ENCODE measurements at places on chromosomes 1 and 21.

GRCh38 chr1:207898260-207898659 lies 12.7 kb downstream of the CD34 start:
- DNase-seq: no peak

DNA sequence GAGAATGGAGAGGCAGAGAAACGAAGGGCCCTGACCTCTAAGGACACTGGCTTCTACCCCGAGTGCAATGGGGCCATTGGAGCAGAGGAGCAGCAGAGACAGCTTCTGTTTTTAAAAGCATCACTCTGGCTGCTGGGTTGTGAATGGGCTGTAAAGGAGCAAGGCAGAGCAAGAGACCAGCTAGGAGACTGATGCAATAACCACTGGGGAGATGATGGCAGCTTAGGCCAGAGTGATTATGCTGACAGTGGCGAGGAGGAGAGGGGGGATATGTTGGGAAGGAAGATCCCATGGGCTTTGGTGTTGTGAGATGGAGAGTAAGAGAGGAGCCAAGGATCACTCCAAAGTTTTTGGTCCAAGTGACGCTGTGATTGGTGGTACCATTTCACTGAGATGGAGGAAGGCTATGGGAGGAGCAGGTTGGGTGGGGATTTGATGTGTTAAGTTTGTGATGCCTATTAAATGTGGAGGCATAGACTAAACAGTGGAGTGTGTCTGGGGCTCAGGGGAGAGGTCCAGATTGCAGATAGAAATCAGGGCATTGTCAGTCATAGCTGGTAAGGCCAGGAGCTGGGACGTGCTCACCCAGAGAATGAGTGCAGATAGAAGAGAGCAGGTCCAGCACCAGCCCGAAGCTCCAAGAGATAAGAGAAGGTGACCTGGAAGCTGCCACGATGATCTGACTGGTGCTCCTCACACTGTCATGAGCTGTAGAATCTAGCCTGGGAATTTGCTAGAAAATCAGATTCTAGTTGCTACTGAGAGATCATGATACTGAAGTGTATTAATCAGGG lies 11.0 kb downstream of the TRAF5 start:
- no peak for DNase-seq

GRCh38 chr1:154626456-154627256 lies 18.7 kb upstream of the ADAR start:
- DNase-seq: no peak

- no peak for DNase-seq
Observed at GRCh38 chr21:41801321-41802197, 34.7 kb upstream of the RIPK4 start.

GRCh38 chr1:40691538-40692428 lies at the start of gene NFYC:
NFYC (plus strand) TSS chr1:40691704; CDS start chr1:40738844, 47,140 bp downstream.
- peak; percentile 89 for DNase-seq

DNA sequence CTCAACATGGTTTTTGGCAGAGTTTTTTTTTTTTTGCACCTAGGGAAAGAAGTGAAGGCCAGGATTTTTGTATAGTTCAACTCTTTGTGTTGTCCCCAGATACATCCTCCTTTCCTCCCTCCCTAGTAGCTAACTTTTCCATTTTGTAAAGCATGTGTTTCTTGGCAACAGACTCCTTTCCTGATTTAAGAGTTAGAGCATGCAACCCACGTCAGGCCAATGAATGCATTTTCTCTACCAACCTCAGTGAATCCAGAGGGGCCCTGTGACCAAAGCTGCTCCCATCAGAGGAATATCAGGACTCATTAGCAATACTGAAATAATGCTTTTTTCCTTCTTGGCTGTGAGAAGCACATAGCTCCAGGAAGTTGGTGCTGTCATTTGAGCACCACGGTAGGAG lies 287.2 kb downstream of the LMO4 start:
- DNase-seq: no peak

GRCh38 chr21:32389337-32390015 lies 3.3 kb downstream of the URB1 start:
- no peak for DNase-seq

DNA sequence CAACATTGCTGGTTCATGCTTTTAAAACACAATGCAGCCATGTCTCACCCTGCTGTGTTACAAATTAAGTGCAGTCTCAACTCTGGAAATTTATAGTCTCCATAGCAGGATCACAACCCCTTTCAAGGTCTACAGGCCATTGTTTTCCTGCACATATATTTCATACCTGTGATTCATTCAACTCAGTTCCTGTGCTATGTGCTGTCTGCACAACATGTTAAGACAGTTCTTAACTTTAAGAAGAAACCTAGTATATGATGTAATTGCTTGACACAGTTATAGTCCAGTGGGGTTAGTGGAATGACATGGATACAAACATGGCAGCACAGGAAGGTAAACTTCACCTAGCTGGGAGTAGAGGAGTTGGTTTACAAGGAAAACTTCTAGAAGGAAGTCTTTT lies 106.4 kb downstream of the IFI44 start:
- DNase-seq: no peak

DNA sequence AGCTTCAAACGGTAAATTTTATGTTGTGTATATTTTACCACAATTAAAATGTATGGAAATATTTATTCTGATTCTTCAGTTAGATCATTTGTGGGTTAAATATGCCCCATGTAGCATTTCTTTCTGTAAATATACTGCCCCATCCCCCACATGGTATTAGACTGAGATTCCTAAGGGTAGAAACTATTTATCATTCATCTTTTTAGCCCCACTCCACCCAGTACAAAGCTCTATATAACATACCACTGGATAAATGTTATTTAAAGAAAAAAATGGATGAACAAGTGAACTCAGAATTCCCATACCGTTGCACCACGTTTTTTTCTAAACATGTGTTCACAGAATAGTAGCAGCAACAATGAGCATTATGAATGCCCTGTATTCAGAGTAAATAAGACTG lies 234.0 kb upstream of the IRF2BP2 start:
- no peak for DNase-seq

- no peak for DNase-seq
Observed at GRCh38 chr1:61334718-61335589, 252.6 kb downstream of the NFIA start.

- peak; percentile 37 for DNase-seq
Observed at GRCh38 chr1:177170756-177171535, at the start of gene BRINP2. BRINP2 (plus strand) TSS chr1:177170958; CDS start chr1:177229877, 58,919 bp downstream.

GRCh38 chr1:226700861-226701260 lies 38.2 kb downstream of the ITPKB start:
- no peak for DNase-seq

DNA sequence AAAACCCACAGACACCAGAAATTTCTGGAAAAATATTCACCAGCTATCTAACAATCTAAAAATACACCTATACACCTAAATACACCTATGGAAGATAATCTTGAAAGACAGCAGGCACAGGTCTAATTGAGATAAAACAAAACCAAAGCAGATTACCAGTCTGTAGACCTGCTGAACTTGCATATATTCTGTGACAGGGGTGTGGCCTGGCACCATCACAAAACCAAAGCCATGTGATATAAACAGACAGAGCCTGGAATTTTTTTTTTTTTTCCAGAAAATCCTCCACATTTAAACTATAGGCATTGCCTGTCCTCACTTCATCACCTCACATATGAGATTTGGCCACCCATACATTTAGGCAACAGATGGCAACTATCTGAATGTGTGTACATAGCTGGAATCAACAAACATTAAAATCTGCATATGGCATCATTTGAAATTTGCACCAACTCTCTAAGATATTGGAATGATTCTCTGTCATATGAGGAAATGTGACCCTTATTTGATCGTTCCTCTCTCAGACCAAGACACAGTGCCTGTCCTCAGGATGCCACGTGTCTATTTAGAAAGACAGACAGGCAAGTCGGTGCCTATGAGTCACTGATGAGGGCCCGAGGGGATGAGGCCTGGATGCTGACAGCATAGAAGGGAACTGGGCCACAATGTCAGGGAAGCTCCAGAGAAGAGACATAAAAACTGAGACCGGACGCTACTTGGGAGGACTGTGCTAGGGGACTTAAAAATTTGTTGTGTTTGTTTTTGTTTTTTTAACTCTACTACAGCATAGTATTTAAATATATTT lies 32.6 kb downstream of the NMNAT2 start:
- no peak for DNase-seq

DNA sequence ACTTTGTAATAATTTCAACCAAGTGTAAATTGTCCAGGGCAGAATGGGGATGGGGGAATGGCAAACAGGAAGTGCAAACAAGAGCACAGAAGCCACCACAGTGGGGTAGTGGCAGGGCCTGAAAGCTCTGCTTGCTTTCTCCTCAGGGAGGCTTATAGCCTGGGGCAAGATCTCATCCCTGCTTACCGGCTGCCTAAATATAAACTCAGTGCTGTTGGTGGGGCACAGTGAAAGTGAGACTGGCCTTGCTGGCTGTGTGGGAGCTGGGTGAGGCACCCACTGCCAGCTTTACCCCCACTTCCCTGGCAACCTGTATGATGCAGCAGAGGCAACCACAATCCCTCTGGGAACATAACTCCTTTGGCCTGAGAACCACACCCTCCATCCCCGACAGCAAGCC lies 15.2 kb downstream of the STYXL2 start:
- no peak for DNase-seq

GRCh38 chr1:15262706-15263105 lies 15.7 kb downstream of the FHAD1 start:
- DNase-seq: no peak

DNA sequence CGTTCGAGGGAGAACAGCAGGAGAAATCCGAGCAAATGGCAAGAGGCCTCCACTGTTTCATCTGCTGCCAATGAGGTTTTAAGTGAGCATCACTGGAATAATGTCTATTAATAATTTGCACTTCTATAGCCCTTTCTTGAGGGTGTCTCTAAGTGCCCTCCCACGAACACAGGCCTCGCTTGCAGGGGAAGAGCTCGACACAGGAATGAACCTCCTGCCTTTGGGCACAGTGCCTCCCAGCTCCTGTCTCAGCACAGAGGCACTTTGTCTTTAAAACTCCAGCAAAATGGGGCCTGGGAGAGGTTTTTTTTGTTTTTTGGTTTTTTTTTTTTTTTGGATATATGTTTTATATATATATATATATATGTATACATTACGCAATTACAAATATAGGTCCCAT lies 56.6 kb downstream of the OLIG1 start:
- DNase-seq: no peak

DNA sequence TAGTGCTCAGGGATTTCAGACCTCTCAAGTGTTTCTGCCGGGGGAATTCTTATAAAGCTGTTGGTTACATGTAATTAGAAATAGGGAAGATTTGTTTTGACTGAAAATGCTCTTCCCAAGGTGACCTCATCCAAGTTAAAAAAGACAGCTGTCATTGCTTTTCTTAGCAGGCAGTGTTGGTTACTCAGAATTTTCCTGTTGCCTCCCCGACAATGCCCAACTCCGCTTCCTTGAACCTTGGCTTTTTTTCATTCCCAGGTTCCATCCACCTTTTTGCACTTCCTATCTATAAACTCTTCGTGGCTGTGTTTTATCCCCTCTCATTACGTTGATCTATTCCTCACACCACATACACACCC lies 825 bp upstream of the DPH5 start:
- no peak for DNase-seq

GRCh38 chr1:198082576-198082975 lies 74.2 kb upstream of the NEK7 start:
- DNase-seq: no peak

DNA sequence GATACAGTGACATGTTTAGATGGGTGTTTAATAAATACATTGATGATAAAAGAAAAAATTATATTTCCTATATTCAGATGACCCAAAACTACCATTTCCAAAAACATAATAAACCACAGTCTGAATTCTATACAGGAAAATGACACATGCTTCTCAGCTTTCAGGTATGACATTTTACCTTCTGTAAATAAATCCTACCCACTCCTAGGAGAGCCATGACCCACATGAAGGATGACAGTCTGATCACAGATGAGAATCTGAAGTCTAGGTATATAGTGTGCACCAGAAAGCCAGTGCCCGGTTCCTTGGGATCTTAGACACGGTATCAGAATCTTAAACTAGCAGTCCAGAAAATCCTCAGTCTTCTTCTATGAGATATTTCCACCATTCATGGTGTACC lies 3.7 kb upstream of the GJA9 start:
- DNase-seq: no peak

GRCh38 chr21:43916691-43917514 lies 51.9 kb downstream of the AGPAT3 start:
- no peak for DNase-seq

- no peak for DNase-seq
Observed at GRCh38 chr1:11465307-11465706, 13.6 kb upstream of the DISP3 start.

GRCh38 chr1:184557423-184558347 lies 170.9 kb downstream of the C1orf21 start:
- no peak for DNase-seq

GRCh38 chr1:160837558-160838205 lies 25.0 kb downstream of the CD244 start:
- DNase-seq: no peak

DNA sequence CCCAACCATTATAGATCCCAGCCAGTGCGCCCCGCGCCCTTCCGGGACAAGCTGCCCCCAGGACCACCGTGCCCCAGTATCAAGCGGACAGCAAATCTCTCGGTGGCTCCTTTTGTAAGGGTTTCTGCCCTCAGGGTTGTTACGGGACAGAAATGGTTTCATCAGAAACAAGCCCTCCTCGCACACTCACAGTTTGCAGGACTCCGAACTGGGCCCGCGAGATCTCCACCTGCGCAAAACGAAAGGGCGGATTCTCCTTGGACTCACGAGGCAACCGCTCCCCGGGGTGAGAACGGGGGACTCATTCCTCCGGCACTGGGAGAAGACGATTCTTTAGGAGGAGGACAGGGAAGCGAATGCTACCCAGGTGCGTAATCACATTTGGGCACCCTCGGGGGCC lies 51.1 kb upstream of the H6PD start:
- no peak for DNase-seq

DNA sequence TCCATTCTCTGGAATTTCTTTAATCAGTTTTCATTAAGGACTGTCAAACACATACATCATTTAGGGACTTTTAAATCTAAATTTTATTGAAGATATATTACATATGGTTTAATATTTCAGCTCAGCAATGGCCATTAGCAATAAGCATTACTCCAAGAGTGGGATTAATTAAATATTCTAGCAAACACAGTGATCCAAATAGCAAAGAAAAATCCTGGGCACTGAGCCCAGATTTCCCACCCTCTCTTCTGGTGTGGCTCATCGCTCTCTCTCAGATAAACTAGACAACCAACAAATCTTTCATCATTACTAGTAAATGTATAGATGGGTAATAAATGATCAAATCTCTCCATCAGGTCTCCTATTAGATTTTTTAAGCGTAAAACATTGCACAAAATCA lies 53.5 kb upstream of the FOXD3 start:
- DNase-seq: no peak

- no peak for DNase-seq
Observed at GRCh38 chr1:30335389-30335996, 387.9 kb downstream of the MATN1 start.

All from GOT3 (cell line).